ENCODE measurements at places on chromosomes 5 and 9. TPM values are rescaled to one million over a fixed set of nuclear protein-coding genes. Genes with fewer than 3 reads are reported as not detected.
A peak's percentile ranks its signal among the peaks of the same experiment; 100 is the strongest.

DNA sequence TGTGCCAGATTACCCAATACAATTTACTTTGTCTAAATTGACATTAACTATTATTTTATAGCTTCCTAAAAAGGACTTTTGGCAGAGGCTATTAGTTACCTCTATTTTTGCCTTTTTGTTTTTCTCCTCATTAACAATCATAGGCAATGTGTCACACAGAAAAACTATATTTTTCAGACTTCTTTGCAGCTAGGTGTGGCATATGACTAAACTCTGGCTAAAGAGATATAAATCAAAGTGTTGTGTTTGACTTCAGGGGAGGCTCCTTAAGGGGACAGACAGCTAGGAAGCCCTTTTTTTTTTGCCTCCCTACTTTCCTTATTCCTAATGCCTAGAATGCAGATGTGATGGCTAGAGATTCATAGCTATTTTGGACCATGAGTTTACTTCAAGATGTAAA, 19.7 kb upstream of the GCNT4 start:
- DNase-seq: no peak

DNA sequence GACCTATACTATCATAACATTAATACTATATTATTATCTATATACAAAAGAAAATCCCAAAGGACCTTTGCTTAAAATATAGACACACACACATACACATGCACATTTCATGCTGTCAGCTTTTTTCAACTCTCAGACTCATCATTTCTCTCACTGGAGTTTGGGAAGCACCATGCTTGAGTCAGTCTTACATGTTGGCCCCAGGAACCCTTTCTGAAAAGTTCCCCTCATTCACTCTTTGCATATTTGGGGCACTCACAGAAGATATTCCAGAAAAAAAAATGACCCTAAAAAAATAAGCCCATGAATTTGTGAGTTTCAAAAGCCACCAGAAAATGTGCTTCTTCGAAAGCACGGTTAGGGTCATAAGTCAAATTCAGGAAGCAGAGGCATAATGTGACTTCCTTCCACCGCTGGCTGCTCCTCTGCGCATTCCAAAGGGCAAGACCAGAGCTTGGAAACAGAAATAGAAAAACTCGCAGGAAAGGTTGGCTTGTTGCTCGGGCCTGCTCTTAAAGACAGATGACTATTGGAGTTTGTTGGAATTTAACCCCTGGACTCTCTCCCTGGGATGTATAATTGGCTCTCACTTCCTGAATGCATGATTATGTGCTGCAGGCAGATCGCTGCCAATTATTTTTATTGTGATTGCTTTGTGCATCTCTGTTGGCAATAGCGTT, 129.7 kb upstream of the IQGAP2 start:
- DNase-seq: peak; percentile 61

- DNase-seq: no peak
Measured at GRCh38 chr9:111450124-111450523, 34.1 kb downstream of the ECPAS start.

GRCh38 chr9:115121181-115121580, 3.2 kb upstream of the TNC start:
- no peak for DNase-seq

DNA sequence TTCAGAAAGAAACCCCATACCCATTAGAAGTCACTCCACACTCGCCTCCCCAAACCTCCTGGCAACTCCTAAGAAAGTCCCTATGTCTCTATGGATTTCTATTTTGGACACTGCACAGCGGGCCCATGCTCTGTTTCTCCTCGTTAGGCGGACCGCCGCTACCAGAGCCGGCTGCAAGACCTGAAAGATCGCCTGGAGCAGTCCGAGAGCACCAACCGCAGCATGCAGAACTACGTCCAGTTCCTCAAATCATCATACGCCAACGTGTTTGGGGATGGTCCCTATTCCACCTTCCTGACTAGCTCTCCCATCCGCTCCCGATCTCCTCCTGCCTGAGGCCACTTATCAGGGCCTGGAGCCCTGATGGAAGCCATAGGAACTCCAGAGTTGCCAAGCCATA, 4.6 kb upstream of the GLE1 start:
- DNase-seq: no peak

- no peak for DNase-seq
Measured at GRCh38 chr5:163913548-163913947, 408.1 kb downstream of the MAT2B start.

DNA sequence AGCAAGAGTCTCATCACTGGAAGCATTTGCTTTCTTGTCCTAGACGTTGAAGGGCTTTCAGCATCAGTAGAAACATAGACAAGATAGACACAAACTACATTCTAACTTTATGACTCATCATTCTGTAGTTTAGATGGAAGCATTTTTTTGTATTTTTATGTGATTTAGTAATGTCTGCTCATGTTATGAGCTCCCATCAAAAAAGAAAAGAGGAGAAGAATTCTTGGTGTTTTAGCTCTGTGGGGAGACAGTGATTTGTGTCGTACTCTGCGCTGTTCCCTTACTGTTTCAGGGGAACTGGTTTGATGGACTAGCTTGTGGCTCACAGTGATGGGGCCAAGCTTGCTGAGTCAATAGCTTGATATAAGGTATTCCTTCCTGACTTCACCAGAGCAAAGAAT, 159.2 kb upstream of the WWC1 start:
- no peak for DNase-seq

The ALDOB gene
- not detected for total RNA-seq

The THBS4 gene
- 1.9 TPM for total RNA-seq

GRCh38 chr9:5899292-5899691, 8.6 kb downstream of the MLANA start:
- no peak for DNase-seq

DNA sequence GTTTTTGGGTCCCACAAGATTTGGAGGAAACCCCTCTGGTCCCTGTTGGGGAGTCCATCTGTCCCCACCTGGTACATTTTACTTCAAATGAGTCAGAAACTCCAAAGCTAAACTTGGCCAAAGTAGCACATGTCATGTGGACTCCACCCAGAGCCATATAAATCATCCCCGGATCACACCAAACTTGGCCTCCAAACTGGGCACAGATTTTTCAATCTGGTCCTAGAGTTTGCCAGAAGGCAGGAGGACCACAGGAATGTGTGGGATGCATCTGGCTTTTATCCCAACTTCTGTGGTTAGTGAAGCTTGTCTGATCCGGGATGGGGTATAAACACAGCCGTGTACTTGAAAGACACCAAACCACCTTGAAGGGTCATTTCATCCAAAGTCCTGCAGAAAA, 66.3 kb downstream of the MAT2B start:
- DNase-seq: peak; percentile 64

DNA sequence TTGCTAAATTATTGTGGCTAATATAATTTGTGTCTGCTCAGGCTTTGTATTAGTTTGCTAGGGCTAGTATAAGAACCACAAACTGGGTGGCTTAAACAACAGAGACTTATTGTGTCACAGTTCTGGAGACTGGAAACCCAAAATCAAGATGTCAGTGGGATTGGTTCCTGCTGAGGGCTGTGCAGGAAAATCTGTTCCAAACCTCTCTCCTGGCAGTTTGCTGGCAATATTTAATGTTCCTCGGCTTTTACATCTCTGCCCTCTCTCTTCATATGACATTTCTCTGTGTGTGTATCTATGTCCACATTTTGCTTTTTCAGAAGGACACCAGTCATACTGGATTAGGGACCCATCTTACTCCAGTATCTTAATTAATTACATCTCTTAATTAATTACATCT, 498.8 kb upstream of the CD180 start:
- DNase-seq: peak; percentile 94

- no peak for DNase-seq
Measured at GRCh38 chr9:84123648-84124406, 143.2 kb downstream of the RMI1 start.

DNA sequence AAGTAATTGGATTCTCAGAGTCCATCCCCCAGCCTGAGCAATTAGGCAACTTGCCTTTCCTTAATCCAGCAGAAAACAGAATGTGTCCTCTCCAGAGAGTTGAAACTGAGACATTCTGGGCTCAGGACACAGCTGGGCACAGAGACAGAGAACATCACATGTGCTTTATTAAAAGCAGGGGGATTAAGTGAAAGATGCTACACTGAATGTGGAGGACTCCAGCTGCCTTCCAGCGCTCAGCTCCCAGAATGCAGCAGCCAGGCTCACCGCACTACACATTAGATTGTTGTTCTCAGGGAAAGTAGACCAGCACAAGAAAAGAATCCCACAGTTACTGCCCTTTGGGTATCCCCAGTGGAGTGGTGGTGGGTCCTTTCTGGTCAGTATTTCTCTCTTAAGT, 141.6 kb upstream of the IL12B start:
- no peak for DNase-seq

GRCh38 chr9:16112116-16112515, 559.3 kb downstream of the CCDC171 start:
- DNase-seq: no peak

The HOMER1 gene
- 27.7 TPM for total RNA-seq

DNA sequence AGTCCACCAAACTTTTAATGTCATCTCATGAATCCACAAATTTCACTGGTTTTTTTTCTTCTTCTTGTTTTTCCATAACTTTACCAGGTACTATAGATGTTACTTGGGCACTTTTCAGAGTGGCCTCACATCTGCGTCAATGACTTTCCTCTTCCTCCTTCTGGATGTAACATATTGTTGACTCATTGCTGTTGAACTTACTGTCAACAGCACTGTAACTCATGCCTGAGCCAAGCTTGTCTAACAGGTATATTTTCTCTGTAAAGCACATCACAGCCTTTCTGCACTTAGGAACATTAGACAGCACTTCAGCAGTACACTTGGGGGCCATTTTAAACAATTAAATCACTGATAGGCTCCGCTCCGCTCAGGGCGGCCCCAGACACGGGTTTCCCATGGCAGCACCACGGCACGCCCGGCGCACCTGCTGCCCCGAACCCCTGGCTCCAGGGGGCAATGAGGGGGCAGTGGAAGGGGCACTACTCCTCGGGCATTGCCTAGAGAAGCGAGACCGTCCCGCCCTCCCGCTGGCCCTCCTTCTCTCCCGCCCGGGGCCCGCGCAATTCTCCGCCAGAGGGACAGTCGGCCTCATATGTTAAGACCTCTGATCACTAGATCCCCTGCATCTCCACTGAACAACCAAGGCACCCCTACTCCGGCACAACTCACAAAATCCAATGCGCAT, 41.9 kb upstream of the SPATA31C2 start:
- no peak for DNase-seq

All from G401 (cell line).